ENCODE measurements at places on chromosomes 4 and X.

DNA sequence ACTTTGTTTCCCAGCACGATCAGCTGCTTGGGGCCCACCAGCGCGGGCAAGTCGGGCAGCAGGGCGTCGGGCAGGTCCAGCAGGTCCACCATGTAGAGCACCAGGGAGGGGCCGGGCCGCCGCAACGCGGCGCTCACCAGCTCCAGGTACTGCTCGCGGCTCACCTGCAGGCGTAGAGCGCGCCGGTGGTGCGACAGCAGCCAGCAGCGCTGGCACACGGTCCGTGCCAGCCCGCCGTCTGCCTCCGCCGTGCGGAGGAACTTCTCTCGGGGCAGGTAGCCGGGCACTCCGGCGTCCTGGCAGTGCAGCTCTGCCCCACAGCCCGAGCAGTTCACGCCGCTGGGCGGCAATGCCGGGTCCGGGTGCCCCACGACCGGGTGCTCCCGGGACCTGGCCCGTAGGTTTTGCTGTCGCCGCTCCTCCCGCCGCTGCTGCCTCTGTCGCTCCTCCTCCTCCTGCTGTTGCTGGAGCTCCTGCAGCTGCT lies 527 bp downstream of the NOA1 start:
- DNase-seq: peak; percentile 57

DNA sequence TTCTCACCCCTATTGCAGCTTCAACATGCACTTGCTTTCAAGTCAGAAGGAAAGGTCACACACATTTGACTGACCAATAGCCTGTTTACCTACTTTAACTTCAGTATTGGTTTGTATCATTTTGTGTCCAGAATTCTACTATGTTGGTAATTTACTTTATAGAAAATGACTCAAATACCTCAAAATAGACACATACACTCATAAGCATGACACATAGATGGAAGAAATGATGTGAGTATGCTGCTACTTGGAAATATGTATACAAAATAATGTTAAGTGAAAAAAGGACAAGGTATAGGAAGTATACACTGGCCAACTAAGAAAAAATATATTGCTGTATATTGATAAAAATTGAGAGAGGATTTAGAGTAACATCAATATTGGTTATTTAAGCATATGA lies 98.8 kb upstream of the CASK start:
- no peak for DNase-seq

DNA sequence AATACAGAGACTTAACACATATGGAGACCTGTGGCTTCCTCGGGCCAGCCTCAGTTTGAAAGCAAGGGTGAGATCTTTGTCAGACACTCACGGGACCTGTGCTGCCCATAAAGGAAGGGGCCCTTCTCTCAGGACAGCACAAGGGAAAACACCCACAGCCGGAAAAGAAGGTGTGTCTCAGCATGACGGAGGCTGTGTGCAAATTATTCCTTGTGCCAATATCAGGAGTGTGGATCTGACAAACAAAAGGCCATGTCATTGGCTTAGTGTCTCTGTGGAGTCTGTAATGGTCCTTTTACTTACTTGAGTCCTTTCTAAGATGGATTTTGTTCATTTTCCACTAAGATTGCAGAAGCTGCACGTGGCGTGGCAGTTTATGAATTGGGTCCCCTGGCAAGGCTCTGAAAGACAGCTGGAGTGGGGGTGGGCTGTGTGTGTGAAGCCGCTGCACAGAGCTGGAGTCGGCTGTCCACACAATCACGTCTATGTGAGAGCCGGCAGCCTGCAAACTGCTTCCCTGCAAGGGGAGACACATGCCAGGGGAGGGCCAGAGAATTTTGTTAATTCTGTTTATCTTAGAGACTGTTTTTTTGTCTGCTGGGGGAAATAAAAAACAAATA lies 1.9 kb downstream of the ENPP6 start:
- DNase-seq: no peak

- DNase-seq: no peak
Measured at GRCh38 chrX:70456256-70456655, 11.6 kb downstream of the DLG3 start.

GRCh38 chrX:13340182-13340791 lies 20.4 kb upstream of the ATXN3L start:
- no peak for DNase-seq

GRCh38 chr4:113539408-113539807 lies 222.1 kb downstream of the CAMK2D start:
- DNase-seq: no peak

- no peak for DNase-seq
Measured at GRCh38 chrX:48976086-48976485, 4.4 kb upstream of the KCND1 start.

DNA sequence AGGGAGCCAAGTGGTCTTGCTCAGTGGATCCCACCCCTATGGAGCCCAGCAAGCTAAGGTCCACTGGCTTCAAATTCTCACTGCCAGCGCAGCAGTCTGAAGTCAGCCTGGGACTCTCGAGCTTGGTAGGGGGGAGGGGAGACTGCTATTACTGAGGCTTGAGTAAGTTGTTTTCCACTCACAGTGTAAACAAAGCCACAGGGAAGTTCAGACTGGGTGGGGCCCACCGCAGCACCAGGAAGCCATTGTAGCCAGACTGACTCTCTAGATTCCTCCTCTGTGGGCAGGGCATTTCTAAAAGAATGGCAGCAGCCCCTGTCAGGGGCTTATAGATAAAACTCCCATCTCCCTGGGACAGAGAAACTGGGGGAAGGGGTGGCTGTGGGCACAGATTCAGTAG lies 721.0 kb upstream of the NDST4 start:
- no peak for DNase-seq

DNA sequence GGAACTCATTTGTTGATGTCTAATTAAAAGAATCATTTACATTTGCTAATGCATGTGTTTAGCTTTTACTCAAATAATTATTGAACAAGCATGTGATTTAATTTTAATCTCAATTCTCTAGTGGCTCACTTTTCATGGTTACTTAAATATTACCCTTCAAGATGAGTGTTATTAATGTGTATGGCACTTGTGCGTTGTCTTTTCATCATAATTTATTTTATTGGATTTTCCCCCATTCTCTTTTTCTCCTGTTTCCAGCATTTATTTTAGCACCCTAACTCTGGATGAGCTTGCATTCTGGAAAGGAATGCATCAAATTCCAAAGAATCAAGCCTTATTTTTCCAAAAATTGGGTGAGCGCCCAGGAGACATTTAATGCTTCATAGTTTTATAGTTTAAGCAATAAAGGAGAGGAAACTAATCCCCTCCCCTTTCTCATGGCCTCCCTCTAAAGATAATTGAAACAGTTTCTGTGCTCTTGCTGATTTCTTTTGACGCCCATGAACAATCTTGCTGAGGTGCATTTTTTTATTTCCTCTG lies 191.1 kb upstream of the FAT4 start:
- no peak for DNase-seq

DNA sequence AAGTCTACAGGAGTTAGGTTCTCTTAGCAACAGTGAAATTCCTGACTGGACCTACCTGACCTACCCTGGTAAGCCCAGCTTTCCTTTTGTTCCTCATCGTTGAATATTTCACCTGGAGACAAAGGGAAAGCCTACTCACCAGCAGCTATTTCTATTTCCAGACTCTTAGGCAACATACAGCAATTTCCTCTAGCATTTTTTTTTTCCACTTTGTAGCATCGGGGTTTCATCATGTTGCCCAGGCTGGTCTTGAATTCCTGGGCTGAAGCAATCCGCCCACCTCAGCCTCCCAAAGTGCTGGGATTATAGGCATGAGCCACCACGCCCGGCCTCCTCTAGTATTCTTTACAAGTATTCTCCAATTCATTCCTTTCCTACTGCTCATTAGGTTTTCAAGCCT lies 6.8 kb upstream of the S100G start:
- DNase-seq: no peak

DNA sequence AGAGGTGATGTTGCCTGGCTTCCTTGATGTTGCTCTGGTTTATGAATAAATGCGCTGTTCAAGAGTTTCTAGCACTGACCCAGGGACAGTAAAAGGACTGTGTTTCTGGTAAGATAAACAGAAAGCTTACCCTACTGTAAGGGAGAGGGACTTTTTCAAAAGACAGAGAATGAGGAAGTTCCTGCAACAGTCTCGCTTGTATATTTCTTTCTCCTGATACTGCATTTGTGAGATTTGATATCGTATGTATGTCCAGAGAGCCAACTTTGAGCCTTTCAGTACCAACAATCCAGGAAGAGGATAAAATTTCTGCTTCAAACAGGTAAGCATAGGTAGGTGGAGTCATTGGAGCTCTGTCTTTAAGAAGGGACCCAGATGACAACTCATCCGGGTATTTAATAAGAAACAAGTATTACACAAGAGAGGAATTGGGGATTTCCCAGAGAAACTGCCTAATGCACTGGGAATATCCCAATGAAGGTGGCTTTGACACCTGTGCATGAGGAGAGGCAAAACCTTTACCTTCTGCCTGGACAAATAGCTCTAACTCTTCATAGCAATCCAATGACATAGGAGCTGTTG lies 773 bp downstream of the DAPP1 start:
- DNase-seq: no peak

DNA sequence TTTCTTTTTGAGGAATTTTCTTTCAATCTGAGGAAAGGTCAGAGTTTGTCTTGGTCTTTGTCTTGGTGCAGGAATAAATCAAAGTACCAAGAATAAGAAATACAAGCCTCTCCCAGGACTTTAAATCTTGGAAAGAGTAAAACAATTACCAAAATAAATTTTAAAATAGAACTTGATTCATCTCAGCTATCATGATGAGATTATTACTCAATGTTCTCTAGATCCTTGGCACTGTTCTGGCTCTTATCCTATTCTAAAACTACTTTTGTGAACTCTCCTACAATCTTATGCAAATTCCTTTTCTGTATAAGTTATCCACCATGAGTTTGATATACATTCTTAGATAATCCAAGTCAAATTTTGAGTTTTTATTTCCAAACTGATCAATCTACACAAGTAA lies 464.3 kb downstream of the PPARGC1A start:
- DNase-seq: no peak

GRCh38 chr4:98773638-98774037 lies 115.2 kb upstream of the TSPAN5 start:
- DNase-seq: no peak

- DNase-seq: no peak
Measured at GRCh38 chr4:40124690-40125089, 68.0 kb downstream of the N4BP2 start.

DNA sequence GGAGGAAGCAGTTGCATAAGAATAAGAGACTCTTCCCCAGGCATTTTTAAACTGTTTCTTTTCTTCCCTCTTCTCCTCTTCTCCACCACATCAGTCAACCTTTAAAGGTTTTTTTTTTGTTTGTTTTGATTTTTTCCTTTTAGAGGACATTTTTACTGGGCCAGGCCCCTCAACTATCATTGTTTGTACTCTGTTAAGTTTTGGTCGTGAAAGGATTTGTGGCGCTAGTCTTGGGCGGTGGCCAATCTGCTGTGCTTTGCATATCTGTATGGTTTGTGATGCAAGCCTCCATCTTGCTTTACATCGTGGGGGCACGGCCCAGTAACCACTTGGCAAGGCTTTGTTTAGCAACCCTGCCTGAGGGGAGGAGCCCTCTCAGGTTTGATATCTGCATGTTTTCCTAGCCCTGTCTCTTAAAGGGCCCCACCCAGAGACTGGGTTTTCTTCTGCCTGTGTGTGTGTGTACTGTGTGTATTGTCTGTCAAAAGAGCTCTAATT lies 101.9 kb upstream of the SLITRK2 start:
- no peak for DNase-seq

GRCh38 chrX:111467896-111468295 lies 43.5 kb upstream of the SERTM2 start:
- DNase-seq: no peak

DNA sequence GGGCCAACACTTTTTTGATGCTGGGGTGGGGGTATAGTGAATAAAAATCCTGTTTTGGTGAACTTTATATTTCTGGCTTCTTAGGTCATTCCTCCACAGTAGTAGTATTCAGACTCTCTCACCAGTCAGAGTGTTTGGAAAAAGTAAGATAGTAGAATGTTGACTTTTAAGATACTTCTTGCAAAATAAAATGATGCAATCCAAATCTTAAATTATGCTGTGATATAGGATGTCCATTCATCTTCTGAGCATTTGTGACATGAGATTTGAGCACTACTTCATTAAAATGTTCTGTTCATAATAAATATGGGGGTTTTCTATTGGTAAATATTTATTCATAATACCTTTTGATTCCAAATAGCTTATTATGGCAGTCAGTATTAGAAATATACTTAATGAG lies 70.1 kb downstream of the BMP2K start:
- DNase-seq: no peak

- DNase-seq: no peak
Measured at GRCh38 chr4:40750461-40751258, 905 bp downstream of the NSUN7 start.

DNA sequence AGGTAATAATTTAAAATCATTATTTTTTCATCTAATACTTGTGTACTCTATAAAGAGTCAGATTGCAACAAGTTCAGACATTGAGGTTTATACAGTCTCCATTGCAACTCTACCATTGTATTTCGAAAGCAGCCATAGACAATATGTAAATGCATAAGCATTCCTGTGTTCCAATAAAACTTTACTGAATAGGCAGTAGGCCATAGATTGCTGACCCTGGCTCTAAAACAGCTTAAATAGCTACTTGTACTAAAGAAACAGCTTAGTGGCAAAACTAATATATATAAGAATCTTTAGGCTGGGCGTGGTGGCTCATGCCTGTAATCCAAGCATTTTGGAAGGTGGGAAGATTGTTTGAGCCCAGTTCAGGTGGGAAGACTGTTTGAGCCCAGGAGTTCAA lies 115.3 kb downstream of the PRSS12 start:
- no peak for DNase-seq

DNA sequence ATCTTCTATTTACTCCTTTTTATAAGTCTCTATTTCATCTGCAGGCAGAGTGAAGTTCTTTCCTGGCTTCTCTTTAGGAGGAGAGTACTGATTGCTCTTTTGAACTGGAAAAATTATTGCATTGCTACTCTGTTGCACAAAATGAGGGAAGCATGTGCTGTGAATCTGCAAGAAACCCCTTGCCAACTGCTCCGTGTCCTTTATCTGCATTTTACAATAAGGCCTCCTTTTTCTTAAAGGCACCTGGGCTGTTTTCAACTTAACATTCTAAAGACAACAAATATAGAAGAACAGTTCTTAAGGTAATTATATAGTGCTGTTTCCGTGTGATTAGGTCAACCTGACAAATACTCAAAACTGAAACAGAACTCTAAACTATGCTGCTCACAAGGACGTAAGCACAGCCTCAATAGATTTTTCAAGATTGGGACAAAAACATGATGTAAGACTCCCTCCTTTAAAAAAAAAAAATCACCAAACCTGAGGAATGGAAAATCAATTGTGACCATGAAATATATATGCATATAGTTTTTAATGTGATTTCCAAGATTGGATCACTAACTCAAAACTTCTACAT lies 716.6 kb upstream of the INTU start:
- no peak for DNase-seq

- DNase-seq: no peak
Measured at GRCh38 chr4:18858229-18858922, 836.8 kb upstream of the LCORL start.

DNA sequence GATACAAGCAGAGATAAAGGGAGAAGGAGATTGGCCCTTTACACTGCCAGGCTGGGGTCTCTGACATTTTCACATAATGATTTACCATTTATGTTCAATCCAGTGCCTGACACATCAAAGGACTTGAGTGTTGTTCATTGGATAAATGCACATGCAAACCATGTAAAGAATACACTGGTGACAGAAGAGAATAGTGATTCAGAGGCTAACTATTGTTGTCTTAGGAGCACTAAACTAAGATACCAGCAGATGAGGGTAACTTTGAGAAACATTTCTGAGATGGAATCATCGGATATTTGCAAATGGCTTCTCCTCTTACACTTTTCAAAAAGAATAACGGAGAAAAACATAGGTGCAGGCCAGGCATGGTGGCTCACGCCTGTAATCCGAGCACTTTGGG lies 67.3 kb upstream of the HHIP start:
- DNase-seq: no peak
